ENCODE measurements at places on chromosomes 5 and 9. TPM values are rescaled to one million over a fixed set of nuclear protein-coding genes. Genes with fewer than 3 reads are reported as not detected.

- H3K4me1 ChIP-seq: peaks cover 4% of the 10 kb centered on the region
- no peak overlapping the region for H3K27ac ChIP-seq
- H3K36me3 ChIP-seq: peaks cover 9% of the 10 kb centered on the region
- DNase-seq: no peak
Observed at GRCh38 chr9:137108608-137109249, 5.8 kb downstream of the DPP7 start.

DNA sequence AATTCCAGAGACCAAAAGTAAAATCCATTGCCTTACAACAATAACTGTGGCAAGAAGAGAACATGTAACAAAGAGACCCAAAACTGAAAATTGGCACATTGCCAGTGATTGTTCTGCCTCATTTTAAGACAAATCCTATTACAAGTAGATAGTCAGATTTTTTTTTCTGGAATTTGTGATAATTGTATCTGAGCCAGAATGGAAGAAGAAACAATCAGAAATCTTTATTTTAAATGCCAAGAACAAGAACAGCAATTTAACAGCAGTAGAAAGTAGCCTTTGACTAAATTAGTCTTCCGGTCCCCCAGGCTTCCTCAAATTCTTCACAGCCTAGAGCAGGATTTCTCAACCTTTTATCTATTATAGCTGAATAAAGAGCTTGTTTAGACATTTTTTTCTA, 106.7 kb upstream of the PTPN3 start:
- H3K4me1 ChIP-seq: no peaks in the 10 kb centered on the region
- DNase-seq: no peak
- H3K27me3 ChIP-seq: no peaks in the 10 kb centered on the region

DNA sequence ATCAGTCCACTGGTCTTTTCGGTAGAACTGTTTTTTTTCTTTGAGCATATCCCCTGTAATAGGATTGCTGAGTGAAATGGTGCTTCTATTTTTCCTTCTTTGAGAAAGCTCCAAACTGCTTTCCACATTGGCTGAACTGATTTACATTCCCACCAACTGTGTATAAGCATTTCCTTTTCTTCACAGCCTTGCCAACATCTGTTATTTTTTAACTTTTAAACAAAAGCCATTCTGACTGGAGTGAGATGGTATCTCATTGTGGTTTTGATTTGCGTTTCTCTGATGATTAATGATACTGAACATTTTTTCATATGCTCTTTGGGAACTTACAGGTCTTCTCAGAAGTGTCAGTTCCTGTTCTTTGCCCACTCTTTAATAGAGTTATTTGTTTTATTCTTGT, 764.7 kb downstream of the MTRR start:
- no peak overlapping the region for H3K27ac ChIP-seq
- no peaks in the 10 kb centered on the region for H3K27me3 ChIP-seq
- no peak for DNase-seq
- H3K36me3 ChIP-seq: no peaks in the 10 kb centered on the region
- no peak overlapping the region for H3K4me3 ChIP-seq

The TXNDC8 gene
- total RNA-seq: not detected

The ALDH7A1 gene
- total RNA-seq: 19.4 TPM

Measured in transverse colon (tissue), 4 donors.